ENCODE measurements at places on chromosomes 12 and 14.

DNA sequence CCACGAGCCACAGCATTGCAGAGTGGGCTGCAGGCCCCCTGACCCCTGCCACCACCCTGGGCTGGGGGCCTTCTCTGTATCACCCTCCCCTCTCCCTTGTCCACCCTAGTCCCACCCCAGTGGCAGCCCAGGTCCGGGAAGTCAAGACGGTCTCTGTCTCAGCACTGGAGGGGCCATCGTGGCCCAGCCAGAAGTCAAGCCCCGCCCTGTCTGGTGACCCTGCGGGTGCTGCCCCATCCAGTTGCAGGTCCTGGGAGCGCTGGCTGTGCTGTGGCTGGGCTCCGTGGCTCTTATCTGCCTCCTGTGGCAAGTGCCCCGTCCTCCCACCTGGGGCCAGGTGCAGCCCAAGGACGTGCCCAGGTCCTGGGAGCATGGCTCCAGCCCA is 2.7 kb downstream of the PLD4 start:
- no peak for DNase-seq

- no peak for DNase-seq
Observed at GRCh38 chr14:52310541-52310940, 3.6 kb upstream of the PTGER2 start.

DNA sequence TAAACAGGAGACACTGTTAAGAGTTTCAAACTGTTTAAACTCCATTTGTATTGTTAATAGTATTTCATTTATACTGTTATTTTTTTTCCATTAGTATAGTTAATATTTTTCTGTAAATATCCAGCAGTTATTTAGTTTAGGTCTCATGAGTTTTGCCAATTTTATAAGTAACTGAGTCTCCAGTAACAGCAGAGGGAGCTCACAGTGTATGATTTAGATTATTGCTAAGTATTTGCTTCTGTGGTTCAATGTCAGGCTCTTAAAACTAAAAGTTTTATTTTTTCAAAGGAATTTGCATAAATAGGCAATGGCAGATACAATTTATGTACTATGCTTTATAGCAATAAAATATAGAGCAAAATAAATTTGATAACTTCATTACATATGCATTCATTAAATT is 209.7 kb downstream of the ATXN7L3B start:
- DNase-seq = no peak

DNA sequence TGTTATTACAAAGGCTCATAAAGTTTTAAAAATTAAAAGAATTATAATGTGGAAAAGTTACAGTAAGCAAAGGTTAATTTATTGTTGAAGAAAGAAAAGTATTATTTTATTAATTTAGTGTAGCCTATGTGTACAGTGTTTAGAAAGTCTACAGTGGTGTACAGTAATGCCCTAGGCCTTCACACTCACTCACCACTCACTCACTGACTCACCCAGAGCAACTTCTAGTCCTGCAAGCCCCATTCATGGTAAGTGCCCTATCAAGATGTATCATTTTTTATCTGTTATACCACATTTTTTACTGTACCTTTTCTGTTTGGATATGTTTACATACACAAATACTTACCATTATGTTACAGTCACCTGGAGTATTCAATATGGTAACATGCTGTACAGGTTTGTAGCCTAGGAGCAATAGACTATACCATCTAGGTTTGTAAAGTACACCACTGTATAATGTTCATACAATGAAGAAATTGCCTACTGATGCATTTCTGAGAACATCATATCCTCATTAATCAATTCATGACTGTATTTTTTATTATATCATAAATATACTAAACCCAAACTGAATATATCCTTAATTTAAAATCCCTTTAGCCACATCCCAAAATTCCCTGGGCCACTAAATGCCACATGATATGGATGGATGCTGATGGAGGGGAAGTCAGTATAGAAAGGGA is 43.6 kb upstream of the NID2 start:
- DNase-seq = no peak

DNA sequence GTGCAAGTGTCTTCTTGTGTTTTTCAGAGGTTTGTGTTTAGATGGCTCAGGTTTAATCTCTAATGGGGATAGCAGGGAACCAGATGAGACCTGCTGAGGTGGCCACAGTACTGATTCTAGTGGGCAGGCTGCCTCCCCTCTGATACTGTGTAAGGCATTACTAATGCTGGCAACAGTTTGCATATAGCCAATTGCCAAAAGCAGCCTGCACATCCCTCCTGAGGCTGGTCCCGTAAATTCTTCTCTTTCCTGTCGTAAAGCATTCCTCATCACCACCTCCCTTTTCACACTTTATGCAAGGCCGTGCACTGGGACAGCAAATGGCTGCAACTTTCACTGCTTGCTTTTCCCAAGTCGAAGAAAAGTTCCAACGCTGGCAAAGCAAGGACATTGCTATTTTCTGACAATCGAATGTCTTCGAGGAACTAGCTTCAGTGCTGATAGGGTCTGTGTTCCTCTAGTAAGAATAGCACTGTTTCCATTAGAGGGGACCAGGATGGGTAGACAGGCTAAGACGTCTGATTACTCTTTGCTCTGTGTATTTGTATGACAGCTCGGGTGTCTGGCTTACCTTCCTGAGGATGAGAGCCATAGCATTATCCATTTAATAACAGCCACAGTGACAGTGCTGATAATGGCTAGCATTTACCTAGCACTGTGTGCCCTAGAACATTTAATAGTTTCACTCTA is 178.2 kb upstream of the HIF1A start:
- DNase-seq = no peak

GRCh38 chr14:81519200-81520011 is 14.2 kb downstream of the SEL1L start:
- no peak for DNase-seq

DNA sequence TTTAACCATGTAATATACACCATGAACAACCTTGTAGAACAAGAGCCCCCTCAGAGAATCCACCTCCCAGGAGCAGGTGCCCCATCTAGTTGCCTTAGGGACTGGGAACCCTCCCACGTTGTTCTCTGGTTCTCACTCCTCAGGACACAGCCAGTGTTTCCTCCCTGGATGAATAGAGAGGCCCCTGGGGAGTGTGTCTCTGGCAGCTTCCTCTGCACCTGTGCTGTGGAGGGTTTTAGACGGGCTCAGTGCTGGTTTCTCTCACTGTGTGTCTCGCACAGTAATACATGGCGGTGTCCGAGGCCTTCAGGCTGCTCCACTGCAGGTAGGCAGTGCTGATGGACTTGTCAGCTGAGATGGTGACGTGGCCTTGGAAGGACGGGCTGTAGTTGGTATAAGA is 581.3 kb downstream of the TMEM121 start:
- no peak for DNase-seq

DNA sequence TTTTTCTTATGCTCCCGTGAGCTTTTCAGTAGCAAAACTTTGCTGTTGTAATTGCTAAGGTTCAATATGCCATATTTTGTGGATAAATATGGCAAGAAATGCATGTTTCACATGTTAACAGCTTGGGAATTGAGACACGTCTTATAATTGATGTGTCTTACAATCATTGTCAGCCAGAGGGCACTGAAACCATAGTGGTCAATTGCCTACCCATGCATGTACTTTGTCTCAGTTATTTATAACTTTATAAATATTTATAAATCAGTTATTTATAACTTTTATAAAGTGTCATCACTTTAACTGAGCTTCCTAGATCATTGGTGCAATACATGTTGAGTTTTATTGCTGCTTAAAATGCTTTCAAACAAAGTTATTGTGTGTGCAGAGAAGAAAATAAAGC is 82.0 kb downstream of the CATSPERB start:
- no peak for DNase-seq

GRCh38 chr14:58488550-58488949 is 61.0 kb downstream of the KIAA0586 start:
- DNase-seq = no peak

DNA sequence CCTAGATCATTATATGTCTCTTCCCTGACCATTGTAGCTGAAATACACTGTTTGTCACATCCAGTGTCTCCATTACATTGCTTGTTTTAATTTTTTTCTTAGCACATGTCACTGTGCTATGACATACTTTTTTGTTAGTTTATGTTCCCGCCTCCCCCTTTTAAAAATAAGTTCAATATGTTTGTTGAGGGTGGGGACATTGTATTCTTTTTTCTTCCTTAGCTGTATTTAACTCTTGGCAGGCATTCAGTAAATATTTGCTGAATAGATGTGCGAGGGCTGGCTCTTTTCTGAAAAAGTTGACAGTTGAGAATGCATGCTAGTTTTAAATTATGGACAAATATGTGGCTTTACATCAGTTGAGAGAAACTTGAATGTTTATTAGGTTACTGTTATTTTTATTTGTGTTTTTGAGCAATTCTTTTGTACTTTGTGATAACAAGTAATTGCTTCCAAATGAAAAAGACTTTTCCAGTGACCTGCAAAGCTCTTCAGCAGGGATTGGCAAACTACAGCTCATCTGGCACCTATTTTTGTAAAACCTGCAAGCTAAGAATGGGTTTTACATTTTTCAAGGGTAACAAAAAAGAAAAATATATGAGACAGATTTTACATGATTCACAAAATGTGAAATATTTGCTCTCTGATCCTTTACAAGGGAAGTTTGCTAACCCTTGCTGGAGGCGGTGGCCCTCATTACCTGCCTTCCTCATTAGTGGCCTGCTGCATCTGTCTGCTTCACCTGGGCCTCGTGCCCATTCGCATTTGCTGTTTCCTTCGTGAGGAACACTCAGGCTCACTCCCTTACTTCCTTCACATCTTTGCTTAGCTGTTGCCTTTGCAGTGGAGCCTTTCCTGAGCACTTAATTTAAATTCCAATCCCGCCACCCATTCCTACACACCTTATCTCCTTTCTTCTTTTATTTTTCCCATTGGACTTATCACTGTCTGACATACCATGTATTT is 229.4 kb downstream of the ERC1 start:
- no peak for DNase-seq

DNA sequence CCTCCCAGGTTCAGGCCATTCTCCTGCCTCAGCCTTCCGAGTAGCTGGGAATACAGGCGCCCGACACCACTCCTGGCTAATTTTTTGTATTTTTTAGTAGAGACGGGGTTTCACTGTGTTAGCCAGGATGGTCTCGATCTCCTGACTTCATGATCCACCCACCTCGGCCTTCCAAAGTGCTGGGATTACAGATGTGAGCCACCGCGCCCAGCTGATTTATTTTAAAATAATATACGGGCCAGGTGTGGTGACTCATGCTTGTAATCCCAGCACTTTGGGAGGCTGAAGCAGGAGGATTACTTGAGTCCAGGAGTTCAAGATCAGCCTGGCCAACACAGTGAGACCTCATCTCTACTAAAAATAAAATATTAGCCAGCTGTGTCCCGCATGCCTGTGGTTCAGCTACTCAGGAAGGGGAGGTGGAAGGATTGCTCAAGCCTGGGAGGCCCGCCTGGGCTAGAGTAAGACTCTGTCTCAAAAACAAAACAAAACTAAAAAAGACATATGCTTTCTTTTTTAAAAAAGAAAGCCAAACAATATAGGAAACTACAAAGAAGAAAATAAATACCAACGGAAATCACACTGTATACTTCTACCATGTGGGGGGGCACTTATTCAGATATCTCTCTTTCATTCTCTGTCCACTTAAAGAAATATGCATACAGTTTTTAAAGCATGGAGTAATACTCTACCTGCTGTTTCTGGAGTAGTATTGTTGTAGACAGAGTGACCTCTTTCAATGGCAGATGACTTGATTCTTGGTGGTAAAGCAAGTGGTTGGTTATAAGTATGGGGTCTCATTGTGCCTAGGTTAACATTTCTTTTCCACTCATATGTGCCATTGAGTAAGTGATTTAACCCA is 930 bp upstream of the MIA2 start:
- DNase-seq = no peak

GRCh38 chr14:103206836-103207387 is 83.7 kb downstream of the TNFAIP2 start:
- DNase-seq = no peak

- DNase-seq = no peak
Observed at GRCh38 chr12:66971816-66972215, 292.9 kb upstream of the GRIP1 start.

DNA sequence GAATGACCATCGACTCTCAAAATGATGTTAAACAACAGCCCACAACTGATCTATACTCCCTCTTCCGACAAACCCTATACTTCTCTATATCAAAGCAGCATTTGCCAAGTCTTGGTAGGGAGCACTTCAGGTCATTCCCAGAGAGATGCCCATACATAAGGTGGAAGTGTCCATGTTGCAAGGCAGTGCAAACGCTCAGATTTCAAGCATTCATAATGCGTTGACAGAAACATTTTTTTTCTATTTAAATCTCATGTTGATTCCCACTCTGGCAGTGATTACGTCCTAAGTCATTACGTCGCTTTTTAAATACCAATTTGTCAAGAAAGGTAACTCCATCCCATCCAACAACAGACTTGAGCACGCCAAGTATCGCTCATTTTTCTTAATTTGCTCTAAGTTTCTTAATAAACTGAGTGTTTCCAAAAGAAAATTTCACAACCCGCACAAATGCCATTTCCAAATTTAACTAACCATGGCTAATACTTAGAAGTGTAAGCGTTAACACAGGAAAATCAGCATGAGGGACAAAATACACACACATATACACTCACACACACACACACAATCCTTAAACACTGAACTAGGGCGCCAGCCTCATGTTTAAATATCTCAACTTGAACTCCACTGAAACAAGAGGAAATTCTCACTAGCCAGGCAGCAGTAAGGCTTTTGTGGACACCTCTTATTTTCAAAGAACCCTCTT is 1.1 kb downstream of the GXYLT1 start:
- no peak for DNase-seq

- DNase-seq = no peak
Observed at GRCh38 chr12:102551186-102551585, 70.8 kb upstream of the IGF1 start.

DNA sequence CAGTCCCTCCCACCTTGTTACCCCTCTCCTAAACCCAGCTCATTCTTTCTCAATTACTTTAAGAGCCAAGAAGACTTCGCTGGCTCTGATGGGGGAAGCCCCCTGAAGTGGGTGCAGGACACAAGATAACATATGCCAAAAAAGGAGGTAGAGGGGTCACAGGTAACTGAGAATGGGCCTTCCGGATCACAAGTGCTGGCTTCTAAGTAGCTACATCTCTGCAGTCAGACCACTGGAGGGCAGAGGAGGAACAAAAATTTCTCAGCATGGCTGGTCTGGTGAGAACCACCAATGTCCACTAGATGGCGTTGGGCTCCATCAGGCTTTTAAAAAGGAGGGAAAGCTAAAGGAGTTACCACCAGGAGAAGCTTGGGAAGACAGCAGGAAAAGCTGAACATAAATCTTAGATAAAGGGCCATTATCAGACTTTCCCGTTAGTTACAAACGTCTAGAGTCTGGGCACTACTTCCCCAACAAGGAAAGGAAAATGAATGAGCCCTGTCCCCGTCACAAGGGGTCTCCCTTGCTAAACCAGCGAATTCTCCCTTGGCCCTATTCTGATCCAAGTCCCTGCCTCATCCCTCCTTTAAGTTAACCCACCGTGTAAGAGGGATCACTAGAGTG is 11.6 kb upstream of the CDH24 start:
- DNase-seq = no peak

DNA sequence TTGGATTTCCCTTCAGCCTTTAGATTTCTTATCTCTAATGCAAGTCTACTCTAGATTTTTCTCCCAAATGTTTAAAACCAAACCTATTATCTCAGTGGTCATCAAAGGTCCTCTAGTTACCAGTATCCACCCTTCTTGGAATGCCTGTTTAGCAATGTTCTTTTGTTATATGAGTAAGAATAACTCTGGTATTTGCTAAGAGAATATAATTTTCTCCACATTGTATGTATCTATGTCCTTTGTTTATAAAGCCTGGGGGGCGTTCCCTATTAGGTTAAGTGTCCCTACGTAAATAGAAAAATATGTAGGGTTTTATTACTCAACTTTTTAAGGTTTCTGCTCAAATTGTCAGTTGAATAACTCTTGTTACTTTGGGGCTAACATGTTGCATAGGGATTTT is 27.3 kb downstream of the PPM1A start:
- DNase-seq = no peak

GRCh38 chr14:52070051-52070431 is 1.2 kb upstream of the NID2 start:
- DNase-seq = no peak

Data from NCI-H187 (cell line).